Epithelial cell of proximal tubule (primary cell): ENCODE measurements at places on chromosomes 13 and 19.
A peak's percentile ranks its signal among the peaks of the same experiment; 100 is the strongest.

- no peak for DNase-seq
These were observed 12.9 kb downstream of the TBC1D4 start for GRCh38 chr13:75469047-75469446.

DNA sequence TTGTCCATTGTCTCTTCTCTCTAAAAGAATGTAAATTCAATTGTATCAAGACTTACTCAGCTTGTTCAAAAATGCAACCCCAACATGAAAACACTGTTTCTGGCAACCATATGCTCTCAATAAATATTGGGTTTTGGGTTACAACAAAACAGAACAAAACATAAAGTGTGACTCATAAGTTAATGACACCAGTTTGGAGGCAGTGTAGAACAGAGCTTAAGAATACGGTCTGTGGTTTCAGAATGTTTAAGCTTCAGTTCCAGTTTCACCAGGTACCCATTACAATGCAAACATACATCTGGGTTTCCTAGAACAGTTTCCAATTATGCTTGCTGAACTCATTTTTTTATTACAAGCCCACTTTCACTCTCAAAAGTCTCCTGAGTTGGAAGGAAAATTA lies 285.8 kb upstream of the PCDH9 start:
- peak; percentile 1 for DNase-seq

- no peak for DNase-seq
These were observed 621.4 kb downstream of the DIAPH3 start for GRCh38 chr13:59542303-59542702.

DNA sequence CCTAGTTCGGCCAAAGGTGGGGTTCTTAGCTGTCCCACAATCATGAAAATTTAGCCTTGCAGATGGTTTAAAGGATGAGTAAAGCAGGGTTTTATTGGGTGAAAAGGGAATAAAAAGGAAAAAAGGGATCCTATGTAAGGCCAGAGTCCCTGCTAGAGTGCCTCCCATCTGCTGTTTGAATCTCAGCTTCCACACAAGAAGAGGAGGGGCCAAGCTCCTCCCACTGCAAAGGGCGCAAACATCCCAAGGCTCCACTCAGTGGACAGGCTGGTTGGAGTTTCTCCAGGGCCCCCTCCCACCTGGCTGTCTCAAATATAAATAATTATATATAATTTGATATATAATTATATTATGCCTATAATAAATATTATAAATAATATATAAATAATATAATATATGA lies 1272.1 kb upstream of the PCDH20 start:
- DNase-seq, result no peak

DNA sequence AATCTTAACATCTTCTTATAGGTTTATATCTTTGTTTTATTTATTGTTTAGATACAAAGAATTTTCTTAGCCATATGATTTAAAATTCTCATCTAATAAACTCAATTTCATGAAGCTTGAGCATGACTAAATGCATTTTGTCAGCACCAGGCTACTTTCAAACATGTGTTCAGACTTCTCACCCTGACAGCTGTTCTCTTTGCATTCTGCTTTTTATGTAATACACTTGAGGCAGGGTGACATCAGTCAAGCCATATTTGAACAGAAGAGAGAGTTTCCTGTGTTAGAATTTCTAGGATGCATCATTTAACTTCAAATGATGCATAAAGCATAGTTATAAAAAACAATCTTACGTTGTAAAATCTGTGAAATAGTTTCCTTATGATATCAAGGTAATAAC lies 1295.1 kb upstream of the PCDH20 start:
- DNase-seq, result no peak
